ENCODE measurements at places on chromosomes 1 and 21.
A peak's percentile ranks its signal among the peaks of the same experiment; 100 is the strongest.

DNA sequence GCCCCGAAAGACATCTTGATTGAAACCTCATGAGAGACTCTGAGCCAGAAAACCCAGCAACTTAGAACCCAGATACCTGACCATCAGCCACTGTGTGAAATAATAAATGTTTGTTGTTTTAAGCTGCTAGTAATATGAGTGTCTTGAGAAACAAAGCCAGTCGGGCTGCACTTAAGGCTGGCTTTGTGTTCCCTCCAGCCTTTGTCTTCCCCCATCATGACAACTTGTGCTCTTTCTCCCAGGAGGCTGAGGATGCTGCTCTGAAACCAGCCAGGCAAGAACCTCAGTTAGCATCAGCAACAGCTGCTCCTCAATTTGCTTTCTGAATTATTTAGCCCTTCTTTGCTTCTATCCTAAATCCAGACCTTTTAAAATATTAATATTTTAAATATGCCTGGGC is 78.2 kb downstream of the SLC16A1 start:
- DNase-seq = no peak

DNA sequence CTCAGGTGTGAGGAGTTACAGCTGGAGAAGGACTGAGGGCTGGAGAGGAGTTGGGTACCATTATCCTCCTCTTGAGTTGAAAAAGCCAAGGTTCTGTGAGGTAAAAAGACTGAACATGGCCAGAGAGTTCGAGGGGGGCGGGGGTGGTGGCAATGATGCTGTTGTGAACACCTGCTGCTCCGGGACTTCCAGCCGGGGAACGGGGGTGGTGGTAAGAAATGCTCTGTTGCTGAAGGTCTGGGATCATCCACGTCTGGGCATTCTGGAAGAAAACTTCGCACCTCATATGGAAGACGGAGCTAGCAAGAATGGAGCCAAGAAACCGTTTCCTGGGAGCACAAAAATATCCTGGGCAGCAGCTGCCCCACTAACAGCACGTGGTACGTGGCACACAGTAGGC is 20.1 kb upstream of the ALPL start:
- no peak for DNase-seq

- DNase-seq = no peak
Observed at GRCh38 chr1:4616831-4617465, 37.5 kb upstream of the AJAP1 start.

DNA sequence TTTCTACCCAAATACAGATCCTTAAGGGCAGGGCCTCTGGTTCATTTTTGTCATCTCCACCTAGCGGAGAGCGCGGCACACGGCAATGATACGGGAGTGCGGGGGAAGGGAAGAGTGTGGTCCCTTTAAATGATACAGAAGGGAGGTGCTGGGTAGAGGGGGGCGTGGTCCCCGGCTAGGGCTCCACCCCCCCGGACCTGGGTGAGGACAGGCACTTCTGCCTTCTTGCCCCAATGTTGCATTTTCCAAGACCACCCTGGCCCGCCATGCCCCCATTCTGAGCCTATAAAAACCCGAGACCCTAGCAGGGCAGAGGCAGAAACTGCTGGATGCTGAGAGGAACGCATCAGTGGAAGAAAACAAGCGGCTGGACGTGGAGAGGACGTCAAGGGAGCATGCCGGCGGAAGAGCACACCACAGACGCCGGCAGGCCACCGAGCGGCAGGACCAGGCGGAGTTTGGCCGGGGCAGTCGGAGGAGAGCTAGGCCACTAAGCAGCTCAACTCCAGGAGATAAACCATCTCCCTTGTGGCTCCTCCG is 30.0 kb downstream of the LRRC3 start:
- DNase-seq = peak; percentile 61

- peak; percentile 3 for DNase-seq
Observed at GRCh38 chr1:165129568-165130164, 226.8 kb downstream of the LMX1A start.

DNA sequence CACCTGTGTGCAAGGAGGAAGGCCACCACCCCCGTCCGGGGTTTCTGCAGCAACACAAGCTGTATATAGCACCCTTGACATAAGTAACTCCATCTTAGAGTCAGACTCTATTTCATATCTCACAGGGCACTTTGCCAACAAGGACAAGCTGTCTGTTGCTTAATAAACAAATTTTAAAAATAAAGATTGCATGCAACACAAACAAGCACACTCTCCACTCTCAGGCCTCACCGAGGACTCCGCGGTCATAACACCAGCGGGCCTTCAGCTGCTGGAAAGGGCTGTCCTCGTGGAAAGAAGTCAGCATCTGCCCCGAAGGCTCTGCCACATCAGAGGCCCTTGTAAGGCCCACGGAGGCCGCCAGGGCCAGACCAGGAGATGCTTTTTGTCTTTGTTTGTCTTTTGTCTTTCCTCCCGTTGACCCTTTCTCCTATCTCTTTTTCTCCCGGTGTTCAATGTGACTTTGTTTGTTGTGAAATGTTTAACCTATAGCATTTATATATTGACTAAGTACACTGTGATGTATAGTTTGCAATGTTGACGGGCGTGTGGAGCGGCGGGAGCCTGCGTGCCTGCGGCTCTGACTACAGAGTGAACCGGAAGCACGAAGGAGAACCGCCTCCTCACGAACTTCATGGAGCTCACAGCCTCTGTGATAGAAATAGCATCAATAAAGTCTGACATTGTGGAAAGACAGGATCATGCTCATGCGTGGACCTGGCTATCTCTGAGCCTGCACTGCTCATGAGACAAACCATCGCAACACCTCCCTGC is 24.1 kb downstream of the MEGF6 start:
- DNase-seq = no peak

DNA sequence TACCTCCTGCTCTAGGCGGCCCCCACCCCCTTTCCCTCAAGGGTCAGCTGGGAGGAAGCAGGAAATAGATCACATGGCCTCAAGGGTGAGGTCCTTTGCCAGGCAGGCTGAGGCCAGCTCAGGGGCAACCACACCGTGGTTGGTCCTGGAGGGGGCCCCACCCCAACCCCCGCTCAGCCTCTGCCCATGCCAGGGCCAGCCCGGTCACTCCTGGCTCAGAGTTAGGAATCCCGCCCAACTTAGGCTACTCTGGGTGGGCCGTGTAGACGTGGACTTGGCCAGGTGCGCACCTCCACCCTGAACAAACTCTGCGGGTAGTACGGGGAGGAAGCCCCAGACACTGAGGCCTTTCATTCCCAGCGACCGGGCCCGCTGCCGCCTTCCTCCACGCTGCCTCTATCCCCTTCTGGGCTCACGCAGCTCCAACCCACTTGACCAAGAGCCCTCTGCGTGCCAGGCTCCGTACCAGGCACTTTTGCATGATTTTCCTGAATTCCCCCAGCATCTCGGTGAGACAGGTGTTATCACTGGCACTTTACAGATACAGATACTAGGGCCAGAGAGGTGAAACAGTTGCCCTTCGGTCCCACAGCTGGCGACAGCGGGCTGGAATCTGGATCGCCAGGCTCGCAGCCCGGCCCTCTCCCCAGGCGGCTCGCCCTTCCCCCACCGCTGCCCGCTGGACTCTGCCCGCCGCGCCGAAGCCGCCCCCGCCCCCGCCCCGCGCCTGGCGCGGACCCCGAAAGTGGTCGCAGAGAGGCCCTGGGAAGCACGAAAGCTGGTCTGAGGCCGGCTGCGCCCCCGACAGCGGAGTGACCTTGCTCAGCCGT is 769 bp downstream of the GALE start:
- peak; percentile 23 for DNase-seq

DNA sequence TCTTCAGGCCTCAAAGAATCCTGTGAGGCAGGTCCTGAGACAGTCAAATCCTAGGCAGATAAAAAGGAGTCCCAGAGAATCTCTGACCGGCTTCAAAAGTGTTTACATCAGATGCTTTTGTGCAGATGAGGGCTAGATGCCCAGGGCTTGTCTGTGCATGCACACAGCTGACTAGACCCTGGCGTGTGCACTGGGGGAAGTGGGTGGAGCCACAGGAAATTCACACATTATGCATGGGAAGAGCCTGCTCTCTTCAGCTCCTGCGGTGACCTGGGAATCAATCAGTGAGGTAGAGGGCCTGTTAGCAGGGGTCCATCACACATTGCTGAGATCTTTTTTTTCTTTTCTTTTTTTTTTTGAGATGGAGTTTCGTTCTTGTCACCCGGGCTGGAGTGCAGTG is 36.6 kb upstream of the NHLH2 start:
- no peak for DNase-seq

- DNase-seq = no peak
Observed at GRCh38 chr1:179137617-179138255, 55.9 kb downstream of the TOR3A start.

GRCh38 chr1:212981571-212982328 is 31.4 kb downstream of the VASH2 start:
- no peak for DNase-seq

DNA sequence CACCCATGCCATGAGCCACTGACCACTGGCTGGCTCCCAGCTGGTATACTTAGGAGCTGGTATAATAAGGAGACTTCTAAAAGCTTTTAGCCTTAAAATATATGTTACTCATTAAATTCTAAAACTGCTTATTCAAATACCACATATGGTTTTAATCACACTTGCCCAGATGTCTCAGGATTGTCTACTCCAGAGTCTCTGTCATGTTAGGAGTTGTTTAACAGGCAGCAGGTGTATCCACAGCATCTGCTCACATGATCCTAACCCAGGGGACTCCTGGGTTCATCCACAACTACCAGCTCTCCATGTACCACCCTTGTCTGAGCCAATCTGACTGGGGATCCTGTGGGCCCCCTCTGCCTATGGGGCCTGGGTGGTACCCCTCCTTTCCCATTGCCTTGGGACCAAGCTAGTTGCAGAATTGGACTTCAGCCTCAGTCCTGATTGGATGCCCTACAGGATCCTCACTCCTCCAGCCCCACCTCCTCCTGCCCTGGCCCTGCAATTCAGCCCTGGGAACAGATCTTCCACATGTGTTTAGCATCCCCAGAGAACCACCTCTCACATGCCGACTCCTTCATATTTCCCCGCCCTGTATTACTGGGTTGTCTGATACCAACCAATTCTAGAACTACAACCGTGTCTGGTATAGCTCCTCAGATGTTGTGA is 61.3 kb downstream of the BCAR3 start:
- no peak for DNase-seq

DNA sequence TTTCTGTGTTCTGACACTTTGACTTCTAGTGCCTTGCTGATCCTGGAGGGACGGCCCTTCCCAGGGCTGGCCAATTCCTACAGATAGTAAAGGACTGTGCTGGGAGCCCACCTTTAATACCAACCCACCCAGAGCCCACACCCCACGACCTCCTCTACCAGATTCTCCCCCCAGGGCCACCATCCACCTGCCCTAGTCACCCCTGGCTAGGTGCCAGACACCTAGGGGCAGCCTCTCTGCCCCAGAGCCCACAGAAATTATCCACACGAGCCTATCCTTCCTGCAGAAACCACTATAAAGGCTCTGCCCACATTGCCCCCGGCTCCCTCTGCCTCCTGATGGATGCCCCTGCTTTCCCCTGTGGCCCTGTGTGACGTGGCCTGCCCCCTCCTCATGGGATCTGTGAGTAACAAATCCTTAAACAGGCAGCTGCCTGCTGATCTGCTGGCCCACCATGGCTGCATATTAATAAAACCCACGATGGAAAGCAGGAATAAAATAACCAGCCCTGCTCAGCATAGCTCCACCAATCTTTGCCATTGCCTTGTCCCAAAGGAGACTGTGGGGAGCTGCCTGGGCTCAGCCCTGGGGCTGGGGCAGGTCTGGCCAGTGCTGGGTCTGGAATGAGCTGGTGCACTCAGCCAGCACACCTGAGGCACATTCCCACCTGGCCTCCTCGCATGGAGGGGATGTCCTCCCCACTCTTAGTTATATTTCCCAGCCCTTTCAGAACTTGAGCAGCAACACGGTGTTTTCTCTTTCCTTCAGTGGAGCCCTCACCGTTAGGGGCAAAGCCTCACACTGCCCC is 488.5 kb downstream of the NPHP4 start:
- no peak for DNase-seq

DNA sequence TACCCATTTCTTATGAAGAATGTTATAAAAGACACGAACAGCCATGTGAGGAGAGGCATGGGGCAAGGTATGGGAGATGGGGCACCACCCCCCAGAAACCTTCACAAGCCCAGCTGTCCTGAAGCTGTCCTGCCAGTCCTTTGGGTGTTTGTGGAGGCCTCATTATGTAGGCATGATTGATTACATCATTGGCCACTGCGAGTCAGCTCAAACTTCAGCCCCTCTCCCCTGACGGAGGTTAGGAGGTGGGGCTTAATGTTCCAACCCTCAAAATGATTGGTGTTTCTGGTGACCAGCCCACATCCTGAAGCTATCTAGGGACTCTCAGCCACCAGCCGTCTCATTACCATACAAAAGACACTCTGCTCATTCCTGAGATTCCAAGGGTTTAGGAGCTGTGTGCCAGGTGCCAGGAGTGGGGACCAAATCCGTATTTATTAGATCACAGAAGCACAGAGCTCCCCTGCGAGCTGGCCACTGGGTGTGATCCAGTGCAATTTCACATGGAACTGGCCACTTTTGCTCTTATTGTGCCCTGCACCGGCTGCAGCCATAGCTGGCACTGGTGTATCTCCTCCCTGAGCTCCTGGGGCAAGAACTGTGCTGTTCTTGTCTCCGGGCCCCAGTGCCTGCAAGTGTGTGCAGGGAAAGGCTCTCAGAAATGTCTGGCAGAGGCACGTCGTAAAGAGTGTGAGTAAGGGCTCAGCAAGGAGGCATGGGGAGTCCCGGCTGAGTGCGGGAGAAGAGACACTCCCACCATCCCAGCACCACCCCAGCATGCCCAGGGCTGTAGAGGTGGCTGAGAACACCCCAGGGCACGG is 10.5 kb downstream of the KIAA1614 start:
- no peak for DNase-seq

GRCh38 chr1:5620997-5621396 is 371.2 kb downstream of the NPHP4 start:
- no peak for DNase-seq

- DNase-seq = no peak
Observed at GRCh38 chr1:115324649-115325420, 13.2 kb downstream of the NGF start.

DNA sequence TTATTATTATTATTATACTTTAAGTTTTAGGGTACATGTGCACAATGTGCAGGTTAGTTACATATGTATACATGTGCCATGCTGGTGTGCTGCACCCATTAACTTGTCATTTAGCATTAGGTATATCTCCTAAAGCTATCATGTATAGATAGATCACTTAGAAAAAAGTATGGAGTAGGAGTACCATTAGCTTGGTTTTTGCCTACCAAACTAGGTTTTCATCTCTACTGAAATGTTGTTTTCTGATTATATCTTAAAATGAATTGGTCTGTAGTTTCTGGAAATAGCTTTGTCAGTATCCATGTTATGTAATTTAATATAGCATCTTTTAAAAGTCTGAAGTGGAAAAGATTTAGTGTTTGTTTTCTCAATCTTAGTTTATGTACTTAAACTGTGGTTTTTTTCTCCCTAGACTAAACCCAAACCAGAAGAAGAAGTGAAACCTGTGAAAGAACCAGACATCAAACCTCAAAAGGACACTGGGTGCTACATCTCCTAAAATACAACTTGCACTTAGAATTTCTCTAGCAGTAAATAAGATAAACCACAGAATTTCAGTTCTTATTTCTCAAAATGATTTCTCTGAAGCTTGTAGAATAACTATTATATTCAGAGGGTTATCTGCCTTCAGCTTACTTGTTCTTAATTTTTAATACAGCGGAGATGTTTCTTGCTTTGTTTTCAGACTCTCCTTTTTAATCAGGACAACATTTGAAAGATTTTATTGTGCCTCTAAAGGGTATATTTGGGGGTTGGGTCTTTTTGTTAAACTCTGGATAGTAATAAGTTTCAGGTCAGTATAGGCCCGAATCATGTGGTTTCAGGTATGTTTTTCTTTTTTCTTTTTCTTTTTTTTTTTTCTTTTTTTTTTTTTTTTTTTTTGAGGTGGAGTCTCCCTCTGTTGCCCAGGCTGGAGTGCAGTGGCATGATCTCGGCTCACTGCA is 4.5 kb upstream of the FAM177B start:
- DNase-seq = no peak

All from stimulated activated CD4-positive, alpha-beta T cell treated with anti-CD3 and anti-CD28 coated beads, Interleukin-4, amount 100 ng/mL, for 1 hour (primary cell).